Activated CD8-positive, alpha-beta T cell treated with anti-CD3 and anti-CD28 coated beads for 36 hours (primary cell): ENCODE measurements at places on chromosomes 7 and 10.
A peak's percentile ranks its signal among the peaks of the same experiment; 100 is the strongest.

GRCh38 chr10:133467286-133467911 lies 13.7 kb downstream of the SCART1 start:
- no peaks in the 10 kb centered on the region for H3K27me3 ChIP-seq
- no peaks in the 10 kb centered on the region for H3K4me1 ChIP-seq
- no peak overlapping the region for H3K27ac ChIP-seq

DNA sequence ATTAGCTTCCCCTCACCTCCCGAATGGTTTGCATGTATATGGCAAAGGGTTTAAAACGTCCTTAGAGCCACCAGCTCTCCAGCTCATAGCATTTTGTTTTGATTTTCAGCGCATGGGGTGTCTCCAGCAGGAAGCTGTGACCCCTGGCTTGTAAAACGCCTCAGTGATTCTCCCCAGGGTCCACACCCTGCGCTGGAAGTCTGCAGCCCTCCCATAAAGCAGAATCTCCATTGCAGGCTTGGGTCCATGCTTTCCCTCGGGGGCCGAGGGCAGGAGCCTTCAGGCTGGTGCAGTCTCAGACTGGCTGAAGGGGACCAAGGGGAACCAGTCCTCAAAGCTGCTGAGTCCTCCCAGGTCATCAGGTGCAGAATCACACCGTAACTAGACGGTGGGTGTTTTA lies 109.7 kb downstream of the VIPR2 start:
- H3K27ac ChIP-seq, result no peak overlapping the region
- H3K4me3 ChIP-seq, result no peak overlapping the region
- no peaks in the 10 kb centered on the region for H3K36me3 ChIP-seq
- peaks cover 9% of the 10 kb centered on the region for H3K27me3 ChIP-seq
- no peak for DNase-seq
- H3K4me1 ChIP-seq, result peaks cover 2% of the 10 kb centered on the region

DNA sequence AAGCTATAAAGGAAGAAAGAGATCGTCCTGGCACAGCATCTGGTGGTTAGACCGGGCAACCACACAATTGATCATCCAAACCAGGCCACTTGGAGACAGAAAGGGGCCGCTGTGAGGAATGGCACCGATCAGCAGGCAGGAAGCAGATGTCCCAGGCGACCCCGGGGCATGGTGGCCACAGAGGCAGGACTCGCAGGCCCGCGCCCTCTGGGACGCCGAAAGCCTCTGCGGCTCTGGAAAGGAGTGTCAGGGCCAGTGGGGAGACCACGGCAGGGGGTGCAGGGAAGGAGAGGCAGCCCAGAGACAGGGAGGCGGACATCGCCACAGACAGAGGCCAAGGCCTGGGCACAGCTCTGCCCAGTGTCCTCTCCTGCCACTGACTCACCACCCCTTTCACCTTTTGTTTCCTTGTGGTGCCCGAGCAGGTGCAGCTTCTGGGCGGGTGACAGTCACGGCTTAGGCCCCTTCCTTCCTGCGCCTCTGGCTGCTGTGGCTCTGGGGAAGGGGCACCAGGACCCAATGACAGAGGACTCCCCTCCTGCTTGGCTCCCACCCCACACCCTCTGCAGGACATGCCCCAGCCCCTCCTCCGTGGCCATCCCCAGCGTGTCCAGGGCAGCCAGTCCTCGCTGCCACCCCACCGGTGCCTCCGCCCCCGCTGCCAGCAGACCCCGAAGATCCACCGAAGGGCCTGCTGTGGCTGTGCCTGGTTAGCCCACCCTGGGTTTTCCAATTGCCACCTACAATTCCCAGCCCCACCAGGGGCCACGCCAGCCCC lies 10.9 kb downstream of the STK32C start:
- DNase-seq, result no peak

DNA sequence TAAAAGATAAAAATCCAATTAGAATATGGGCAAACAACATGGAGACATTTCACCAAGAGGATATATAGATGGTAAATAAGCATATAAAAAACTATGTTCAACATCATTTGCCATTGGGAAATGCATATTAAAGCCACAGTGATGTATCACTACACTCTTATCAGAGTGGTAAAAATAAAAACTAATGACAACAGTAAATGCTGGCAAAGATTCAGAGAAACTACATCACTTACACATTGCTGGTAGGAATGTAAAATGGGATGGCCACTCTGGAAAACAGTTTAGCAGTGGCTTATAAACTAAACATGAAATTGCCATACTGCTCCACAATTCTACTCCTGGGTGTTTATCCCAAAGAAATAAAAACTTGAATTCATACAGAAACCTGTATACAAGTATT lies 59.2 kb downstream of the CROT start:
- H3K4me1 ChIP-seq, result no peaks in the 10 kb centered on the region
- DNase-seq, result no peak
- H3K4me3 ChIP-seq, result no peak overlapping the region
- H3K36me3 ChIP-seq, result no peaks in the 10 kb centered on the region
- no peak overlapping the region for H3K27ac ChIP-seq
- H3K27me3 ChIP-seq, result no peaks in the 10 kb centered on the region

DNA sequence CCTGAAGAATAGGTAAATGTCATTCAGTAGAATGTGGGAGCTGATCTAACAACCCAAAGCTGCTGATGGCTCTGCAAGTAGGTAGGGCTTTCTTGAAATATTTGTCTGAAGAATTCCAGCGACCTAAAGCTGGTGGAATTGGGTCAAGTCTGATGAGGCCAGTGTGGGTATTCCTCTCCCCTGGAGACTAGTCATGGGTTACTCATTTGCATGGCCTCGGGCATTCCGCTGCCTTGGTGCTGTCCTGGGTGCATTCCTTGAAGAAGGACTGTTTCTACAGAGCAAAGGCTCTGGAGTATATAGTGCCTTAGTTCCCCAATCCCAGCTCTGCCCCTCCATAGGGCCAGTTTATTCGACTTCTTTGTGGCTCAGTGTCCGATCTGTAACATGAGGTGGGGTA lies 19.2 kb downstream of the PDK4 start:
- no peak overlapping the region for H3K4me3 ChIP-seq
- H3K36me3 ChIP-seq, result no peaks in the 10 kb centered on the region
- no peak for DNase-seq
- no peaks in the 10 kb centered on the region for H3K4me1 ChIP-seq
- no peak overlapping the region for H3K27ac ChIP-seq

DNA sequence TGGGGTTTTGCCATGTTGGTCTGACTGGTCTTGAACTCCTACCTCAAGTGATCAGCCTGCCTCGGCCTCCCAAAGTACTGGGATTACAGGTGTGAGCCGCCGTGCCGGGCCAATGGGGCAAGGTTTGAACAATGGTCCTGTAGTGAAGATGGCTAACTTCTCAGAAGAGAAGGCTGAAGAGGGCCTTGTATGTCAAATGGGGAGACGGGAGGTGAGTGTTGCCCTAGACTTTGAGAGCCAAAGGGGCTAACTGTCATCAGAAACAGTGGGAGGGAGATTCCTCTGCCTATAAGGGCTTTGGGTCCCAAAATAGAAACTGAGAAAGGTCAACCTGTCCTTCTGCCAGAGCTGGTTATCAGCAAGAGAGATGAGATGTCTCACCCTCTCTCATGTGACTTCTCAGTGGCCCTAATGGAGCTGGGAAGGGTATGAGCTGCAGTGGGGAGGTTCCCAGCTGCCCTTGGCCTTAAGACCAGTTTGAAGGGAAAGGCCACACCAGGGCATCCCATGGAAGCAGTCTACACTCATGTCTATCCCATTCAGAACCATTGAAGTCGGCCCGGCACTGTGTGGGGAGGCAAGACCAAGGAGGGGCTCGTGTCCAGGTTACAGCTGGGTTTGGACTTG lies 1.3 kb upstream of the SAMD8 start:
- H3K4me3 ChIP-seq, result peak overlapping the region; percentile 88
- no peaks in the 10 kb centered on the region for H3K27me3 ChIP-seq
- H3K27ac ChIP-seq, result peak overlapping the region; percentile 93
- no peak for DNase-seq

DNA sequence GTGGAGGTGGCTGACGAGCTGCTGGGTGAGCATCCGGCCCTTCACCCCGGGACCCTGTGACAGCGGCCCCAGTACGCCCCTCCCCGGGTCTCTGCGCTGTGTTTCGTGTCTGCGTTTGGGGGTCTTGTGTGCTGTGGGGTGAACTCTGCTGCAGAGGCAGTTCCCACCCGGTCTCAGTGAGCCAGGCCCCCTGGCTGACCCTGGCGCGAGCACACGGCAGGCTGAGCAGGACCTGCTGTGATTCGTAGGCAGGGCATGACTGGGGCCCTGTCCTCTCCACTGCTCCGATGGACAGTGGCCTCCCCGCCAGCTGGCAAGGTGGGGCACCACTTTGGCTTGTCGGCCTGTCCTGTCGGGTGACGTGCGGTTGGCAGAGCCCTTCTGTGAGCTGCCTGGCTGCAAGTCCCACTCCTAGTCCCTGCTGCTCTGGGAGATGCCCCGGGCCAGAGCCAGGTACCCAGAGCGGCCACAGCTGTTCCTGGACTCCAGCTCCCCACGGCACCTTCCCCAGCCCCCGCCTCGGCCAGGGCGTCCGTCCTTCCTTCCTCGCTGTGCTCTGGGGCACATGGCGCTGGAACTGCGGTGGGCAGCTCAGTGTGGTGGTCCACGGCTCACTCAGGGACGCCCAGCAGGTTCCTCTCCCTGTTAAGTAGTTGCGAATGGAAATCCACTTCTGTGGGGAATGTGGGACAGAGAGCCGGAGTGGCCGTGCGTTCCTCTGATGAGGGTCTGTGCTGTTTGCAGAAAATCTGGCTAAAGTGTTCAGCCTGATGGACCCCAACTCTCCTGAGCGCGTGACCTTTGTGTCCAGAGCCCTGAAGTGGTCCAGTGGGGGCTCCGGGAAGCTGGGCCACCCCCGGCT lies 10.5 kb downstream of the GET4 start:
- no peak for DNase-seq
- no peaks in the 10 kb centered on the region for H3K27me3 ChIP-seq
- peaks cover 10% of the 10 kb centered on the region for H3K36me3 ChIP-seq
- no peak overlapping the region for H3K4me3 ChIP-seq
- H3K27ac ChIP-seq, result no peak overlapping the region

DNA sequence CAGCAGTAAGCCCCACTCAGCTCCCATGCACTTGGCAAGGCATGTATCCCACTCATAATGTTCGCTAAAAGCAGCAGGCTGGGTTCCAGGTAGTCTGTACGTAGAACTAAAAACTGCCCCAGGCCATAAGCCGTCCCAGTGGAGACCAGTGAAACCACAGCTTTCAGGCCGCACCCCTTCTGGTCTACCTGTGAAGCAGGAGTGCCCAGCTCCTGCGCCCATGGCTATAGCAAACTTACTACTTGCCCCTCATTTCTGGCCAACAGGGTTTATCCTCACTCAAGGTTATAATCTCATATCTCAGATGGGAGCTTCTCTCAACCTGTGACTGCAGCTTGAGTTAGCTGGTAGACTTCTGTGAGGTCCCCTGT lies 338.2 kb upstream of the LRRTM3 start:
- no peaks in the 10 kb centered on the region for H3K27me3 ChIP-seq
- H3K27ac ChIP-seq, result no peak overlapping the region
- H3K36me3 ChIP-seq, result no peaks in the 10 kb centered on the region

DNA sequence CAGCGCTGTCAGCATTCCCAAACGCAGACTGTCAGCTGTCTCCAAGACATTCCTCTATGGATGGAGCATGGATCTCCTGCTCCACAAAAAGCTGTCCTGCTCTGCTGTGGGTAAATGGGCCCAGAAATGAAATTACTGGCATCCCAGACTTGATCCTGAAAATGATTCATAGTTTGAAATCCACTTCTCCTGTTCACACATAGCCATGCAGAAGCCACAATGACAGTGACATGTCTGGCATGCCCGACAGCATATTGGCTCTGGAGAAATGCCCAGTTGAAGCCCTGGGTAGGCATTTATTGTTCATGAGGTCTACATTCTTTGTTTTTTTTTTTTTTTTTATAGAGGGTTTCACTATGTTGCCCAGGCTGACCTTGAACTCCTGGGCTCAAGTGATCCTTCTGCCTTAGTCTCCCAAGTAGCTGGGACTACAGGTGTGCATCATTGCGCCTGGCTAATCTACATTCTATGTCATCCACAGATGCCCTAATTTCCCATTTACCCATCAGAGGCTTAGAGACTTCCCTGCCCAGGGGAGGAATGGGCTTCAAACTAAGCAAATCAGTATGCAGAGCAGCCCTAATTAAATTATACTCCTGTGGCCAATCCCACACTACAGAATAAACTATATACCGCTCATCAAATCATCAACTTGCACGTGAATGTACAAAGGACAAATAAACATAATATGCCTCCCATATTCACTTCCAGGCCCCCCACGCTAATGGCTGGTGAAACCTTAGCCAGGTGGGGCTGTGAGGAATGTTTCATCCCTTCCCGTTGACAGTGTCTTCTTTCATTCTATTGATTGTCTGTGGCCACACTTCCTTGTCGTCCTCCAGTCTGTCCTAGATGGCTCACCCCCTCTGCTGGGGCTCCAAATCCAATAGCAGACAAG lies 61.8 kb upstream of the EEPD1 start:
- DNase-seq, result no peak
- H3K4me1 ChIP-seq, result no peaks in the 10 kb centered on the region
- no peak overlapping the region for H3K27ac ChIP-seq
- no peaks in the 10 kb centered on the region for H3K27me3 ChIP-seq

- DNase-seq, result no peak
- H3K27me3 ChIP-seq, result peaks cover 13% of the 10 kb centered on the region
- H3K4me3 ChIP-seq, result no peak overlapping the region
- H3K4me1 ChIP-seq, result peaks cover 15% of the 10 kb centered on the region
- H3K36me3 ChIP-seq, result no peaks in the 10 kb centered on the region
- H3K27ac ChIP-seq, result no peak overlapping the region
Observed at GRCh38 chr10:11677480-11677879, 64.7 kb upstream of the ECHDC3 start.
